ENCODE measurements at places on chromosomes 3 and 15.
A peak's percentile ranks its signal among the peaks of the same experiment; 100 is the strongest.

GRCh38 chr3:34864011-34864410 is 775.3 kb upstream of the ARPP21 start:
- DNase-seq = no peak

DNA sequence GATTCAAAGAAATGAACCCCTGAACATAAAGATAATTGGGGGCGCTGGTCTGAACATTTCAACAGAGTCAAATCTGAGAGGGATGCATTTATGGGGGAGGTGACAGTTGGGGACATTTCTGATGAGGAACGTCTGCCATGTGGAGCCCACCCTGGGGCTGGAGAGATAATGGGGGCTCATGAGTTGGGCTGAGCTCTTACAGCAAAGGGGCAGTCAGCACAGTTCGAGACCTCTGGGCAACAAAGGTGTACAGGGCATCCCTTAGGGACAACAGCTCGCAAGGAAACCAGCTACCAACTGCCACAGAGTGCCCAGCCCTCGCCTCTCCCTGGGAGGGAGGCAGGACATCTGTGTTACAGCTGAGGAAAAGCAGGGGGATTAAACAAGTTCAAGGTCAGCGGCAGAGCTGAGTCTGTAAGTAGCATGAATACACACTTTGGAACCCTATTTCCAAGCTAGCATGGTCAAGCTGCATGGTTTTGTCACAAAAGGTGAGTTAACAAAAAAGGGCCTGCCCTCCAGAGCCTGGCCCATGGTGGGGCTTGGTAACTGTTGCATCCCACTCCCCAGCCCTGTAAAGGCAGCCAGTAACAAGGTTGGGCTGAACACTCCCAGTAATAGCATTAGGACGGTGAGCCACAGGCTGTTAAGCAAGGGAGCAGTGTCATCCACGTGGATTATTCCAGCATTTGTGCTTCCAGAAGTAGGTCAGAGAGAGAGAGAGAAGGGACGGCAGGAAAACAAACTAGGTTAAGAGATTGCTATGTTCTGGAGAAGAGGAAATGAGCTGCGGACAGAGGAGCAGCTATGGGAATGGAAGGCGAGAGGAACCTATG is 4.3 kb downstream of the GNB5 start:
- no peak for DNase-seq

- no peak for DNase-seq
Observed at GRCh38 chr3:59540241-59540640, 490.4 kb upstream of the CFAP20DC start.

GRCh38 chr3:75192146-75192616 is 471.9 kb upstream of the FRG2C start:
- no peak for DNase-seq

- DNase-seq = no peak
Observed at GRCh38 chr15:38075466-38075865, 141.0 kb downstream of the TMCO5A start.

DNA sequence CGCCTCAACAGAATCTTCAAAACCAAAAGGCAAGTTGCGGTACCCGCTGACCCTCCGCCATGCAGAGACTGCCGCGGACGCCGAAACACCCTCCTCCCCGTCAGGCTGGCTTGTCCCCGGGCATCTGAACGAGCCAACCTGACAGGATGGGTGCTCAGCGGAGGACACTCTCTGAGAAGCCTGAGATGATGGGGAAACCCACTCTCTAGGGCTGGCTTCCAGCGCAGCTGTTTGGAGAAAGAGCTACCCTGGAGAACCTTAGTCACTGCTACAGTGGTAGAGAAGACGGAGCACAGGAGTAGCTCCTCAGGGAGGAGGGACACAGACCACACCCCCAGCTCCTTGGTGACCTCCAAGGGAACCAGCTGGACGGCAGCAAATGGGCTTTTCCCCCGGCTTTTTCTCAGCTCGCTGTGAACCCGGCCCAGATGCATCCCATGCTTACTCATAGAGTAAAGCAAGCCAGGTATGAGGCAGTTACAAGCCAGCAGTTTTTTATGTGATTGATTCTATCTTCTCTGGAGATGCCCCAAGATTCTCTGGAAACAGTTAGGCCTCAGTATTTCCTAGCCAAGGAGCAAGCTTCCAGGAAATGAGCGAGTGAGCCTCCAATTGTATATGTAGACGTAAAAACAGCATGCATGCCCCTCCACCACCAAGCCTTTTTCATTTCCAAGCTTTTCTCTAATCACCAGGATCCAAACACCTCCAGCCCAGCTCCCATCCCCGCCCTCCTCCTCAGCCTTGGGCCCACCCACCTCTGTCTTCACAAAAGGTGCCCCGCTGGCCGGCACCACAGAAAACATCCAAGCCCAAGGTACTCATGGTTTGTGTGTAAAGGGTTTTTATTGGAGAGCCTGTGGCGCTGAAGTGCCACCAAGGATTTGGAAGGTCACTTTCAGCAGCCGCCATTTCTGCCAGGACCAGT is 38.7 kb downstream of the FAM174B start:
- no peak for DNase-seq

GRCh38 chr3:71172951-71173350 is 410.6 kb downstream of the FOXP1 start:
- no peak for DNase-seq

GRCh38 chr3:24450160-24450907 is 44.3 kb downstream of the THRB start:
- no peak for DNase-seq

DNA sequence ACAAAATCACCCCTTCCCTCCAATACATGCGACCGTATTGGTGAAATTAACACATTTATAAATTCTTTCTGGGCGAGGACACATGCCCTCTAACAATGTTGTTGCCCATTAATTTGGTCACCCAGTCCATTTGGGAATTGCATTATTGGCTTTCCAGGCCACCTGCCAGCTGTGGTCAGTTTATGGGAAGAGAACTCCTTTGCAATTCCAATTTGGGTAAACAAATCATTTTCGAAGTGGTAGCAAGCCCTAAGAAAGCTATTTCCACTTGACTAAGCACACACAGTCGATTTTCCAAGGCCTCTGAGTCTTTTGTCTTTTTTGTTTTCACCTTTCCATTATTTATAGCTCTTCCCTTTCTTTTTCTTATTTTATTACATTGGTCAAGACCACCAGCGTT is 362.3 kb upstream of the RGMA start:
- no peak for DNase-seq

DNA sequence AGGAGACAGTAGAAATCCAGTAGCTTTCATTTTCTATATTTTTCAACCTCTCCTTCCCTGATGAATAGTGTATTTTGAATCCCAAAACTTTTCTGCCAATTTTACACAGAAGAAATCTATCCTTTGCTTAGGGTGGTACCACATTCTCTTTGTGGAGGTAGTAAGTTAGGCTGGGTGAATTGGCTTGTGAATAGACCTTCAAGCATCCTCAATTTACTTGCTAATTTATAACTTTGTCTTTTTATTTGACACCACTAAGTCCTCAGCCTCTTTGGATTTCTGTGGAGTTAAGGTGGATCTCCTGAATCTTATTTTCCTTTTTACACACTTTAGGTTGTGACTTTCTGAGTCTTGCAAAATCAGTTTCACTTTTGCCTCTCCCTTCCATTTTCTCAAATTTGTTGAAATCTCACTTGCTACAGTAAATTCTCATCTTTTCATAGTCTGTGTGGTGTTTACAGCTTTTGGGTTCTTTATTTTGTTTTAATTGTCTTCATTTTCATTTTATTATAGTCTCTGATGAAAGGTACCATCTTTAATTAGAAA is 5.7 kb upstream of the PLSCR1 start:
- no peak for DNase-seq

DNA sequence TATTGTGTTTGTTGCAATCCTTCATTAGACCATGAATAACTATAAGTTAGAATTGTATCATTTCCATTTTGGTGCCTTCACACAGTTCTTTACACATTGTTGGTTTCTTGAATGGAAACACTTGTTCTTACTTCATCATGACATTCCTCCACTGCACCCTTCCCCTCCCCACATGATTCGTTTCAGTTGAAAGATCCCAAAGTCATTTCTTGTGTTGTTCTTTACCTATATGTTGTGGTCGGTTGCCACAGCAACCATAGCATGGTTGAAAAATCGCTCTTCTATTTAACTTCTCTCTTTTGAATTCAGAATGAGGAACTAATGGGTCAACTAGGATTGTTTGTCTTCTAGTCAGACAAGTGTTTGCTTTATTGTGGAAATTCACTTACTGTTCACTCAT is 103.3 kb downstream of the IL1RAP start:
- DNase-seq = no peak

DNA sequence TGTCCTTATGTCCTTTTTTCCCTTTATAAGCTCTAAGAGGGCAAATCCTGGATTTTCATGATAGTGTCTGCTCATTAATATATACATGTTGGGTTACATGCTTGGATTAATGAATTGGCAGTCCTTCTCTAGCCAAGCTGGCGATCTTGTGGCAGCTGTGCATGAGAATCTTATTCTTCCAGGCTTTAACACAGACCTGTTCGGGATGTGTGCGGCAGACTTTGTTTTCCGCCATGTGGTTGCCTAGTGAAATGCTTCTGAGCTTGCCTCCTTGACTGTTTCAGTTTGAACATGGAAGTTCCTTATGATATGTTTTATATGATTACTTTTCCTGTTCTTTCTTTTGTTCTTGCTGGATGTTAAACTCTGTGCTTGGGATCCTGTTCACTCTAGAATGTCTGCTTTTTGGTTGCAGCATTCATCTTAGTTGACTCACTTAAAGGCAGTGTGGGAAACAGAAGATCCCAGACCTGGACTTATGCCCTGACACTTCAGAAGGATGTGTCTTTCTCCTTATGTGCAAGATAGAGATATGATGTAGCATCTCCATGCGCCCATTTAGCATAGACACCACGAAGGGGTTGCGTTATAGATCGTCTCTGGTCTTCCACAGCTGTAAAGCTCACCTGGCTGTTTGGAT is 7.2 kb downstream of the CHCHD6 start:
- no peak for DNase-seq

DNA sequence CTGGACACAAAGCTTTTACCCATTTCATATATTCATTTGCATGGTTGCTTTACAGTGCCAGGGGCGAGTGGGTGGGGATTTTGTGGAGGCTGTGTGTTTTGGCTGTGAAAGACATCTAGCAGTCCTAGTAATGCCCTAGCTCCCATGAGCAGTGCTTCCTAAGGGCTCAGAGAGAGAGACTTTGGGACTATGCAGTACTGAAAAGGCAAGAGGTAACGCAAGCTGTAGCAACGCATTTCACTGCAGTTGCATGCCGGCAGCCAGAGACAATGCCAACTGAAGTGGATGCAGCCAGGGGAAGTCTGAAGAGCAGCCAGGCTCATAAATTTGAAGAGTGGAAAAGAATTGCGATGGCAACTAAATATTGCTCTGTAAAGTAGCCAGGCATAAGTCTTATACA is 27.4 kb upstream of the ATP10A start:
- DNase-seq = no peak

GRCh38 chr15:36608180-36608579 is 28.8 kb downstream of the CDIN1 start:
- no peak for DNase-seq

DNA sequence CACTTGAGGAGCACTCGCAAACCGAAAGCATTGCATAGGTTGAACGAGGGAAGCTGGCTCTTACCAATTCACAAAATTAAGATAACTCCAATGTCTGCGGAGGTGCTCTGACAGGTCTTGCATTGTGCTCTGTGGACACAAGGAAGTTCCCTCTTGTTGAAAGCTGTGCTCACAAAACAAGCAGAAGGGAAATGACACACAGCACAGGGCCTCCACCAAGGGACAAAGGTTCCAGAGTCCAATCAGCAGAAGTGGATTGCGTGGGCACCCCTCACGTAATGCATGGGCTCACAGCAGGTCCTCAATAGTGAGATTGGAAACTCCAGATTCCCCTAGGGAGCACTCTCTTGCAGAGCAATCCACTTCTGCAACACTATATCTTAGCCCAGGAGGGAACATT is 89.9 kb downstream of the ATP10A start:
- DNase-seq = no peak

DNA sequence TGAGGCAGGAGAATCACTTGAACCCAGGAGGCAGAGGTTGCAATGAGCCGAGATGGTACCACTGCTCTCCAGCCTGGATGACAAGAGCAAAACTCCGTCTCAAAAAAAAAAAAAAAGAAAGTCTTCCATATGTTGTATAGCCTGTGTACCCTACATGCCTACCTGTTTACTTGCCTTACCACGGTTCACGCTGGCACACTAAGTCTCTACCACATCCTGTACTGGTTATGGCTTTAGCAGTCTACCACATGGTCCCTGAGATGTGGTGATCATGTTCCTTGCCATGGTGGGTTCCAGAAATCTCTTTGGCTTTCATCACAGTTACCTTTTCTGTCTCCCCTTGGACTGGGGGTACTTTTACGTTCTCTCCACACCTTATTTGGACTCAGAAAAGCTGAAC is 63.8 kb upstream of the TBC1D5 start:
- no peak for DNase-seq

GRCh38 chr3:197790033-197790432 is 1.0 kb upstream of the LRCH3 start:
- no peak for DNase-seq

DNA sequence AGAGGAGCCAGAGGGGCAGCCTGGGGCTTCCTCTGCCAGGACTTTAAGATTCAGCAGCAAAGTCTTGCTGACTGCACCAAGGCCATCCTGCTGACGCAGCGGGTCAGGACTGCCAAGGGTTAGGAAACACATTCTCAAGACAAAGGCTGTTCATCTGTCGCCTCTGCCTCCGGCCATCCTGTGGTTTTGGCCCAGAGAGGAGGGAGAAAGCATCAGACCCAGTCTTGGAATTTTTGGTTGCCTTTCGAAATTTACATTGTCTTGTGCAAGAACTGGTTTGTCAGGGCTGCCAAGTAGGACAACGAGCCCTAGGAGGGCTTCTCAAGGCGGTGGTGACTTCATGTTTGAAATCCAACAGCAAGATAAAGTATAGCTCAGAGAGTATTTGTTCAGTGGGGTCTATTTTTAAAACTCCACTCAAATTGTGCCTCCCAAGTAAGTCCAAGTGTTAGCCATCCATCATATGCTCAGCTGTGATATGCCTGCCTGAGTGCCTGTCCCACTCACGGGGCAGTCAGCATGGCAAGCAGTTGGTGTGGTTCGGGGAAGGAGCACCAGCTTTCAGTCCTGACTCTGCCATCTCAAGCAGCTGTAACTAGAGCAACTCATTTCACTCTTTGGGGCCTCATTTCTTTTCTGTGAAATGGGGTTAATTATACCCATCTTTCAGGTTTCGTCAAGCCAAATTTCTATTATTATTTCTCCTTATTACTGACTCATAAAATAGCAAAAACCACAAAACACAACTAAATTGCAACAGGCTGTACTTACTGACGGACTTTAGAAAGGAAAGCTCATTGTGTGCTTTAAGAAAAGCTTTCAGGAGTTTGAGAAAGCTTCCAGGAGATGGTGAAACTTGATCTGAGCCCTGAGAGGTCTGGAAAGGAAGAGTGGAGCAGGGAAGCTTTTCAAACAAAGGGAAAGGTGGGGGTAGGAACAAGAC is 42.4 kb upstream of the RHO start:
- peak; percentile 68 for DNase-seq

GRCh38 chr3:188759336-188760005 is 412.3 kb upstream of the TPRG1 start:
- DNase-seq = no peak

- DNase-seq = no peak
Observed at GRCh38 chr15:44537735-44538240, 841 bp downstream of the EIF3J start.

- no peak for DNase-seq
Observed at GRCh38 chr3:71050166-71050537, 533.4 kb downstream of the FOXP1 start.
